ENCODE measurements at places on chromosomes 2 and 18.
A peak's percentile ranks its signal among the peaks of the same experiment; 100 is the strongest.

- DNase-seq: no peak
Observed at GRCh38 chr2:163565192-163565591, 170.6 kb downstream of the FIGN start.

DNA sequence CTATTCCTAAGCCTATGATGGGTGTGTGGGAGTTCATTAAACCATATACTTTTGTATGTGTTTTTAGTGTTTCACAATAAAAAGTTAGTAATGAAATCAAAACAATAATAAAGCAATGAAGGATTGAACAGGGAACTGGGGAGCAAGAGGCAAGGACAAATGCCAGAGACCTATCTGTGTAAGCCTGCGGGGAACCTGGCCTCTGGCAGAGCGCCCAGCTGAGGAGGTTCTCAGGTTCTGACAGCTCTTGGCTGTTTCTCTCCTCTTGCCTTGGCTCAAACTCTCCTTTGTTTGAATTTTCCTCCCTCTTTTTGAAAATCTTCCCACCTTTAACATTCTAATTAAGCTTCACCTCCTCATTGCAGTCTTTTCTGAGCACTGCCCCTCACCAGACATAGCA, 200.0 kb upstream of the NCKAP5 start:
- no peak for DNase-seq

- DNase-seq: no peak
Observed at GRCh38 chr2:51145761-51146160, 113.8 kb upstream of the NRXN1 start.

GRCh38 chr2:24375349-24376087, 15.2 kb upstream of the ITSN2 start:
- no peak for DNase-seq

- DNase-seq: no peak
Observed at GRCh38 chr2:206011018-206011614, 74.9 kb downstream of the INO80D start.

DNA sequence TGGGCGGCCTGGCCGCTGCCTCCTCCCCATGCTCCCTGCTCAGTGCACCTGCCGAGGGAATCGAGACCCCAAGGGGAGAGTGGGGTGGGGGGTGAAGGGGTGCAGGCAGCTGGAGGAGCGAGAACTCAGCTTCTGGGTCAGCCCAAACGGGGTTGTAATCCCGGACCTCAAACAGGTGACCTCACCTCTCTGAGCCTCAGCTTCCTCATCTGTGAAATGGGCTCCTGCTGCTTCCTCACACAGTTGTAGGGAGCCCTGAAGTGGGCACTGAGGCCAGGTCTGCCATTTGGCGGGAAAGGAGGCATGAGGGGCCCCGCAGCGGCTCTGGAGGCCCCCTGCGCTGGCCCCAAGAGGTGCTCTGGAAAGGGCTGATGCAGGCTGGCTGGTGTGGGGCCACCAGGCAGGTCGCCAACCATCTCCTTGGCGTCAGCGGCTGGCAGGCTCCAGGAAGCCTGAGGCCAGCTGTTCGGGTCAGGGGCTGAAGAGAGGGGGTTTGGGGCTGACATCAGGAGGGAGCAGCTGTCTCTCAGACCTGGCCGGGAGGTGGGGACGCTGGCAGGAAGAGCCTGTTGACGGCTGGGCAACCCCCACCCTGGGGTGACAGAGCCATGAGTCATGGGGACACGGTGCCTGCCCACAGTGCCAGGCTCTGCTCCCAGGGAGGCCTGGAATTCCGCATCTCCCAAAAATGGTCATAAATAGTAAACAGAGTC, 4.9 kb downstream of the KLHL30 start:
- DNase-seq: peak; percentile 28

GRCh38 chr18:7635948-7636347, 68.8 kb downstream of the PTPRM start:
- no peak for DNase-seq

DNA sequence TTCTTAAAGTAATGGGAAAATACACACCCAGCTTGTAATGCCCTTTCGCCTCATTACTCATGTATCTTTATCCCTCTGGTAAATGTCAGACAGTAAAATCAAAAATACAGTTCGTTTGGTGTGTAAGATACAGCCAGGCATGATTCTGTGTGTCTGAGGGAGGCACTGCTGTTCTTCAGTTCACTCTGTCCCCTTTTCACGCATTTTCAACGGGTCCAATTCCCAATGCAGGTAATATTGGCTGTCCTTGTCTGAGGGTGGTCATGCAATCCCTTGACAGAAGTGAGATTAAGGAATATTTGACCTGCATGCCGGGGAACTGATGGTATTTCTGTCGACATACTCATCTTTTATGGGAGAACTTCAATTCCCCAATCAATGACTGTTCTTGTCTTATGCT, 587.2 kb upstream of the NXPH2 start:
- no peak for DNase-seq

GRCh38 chr2:39390216-39390615, 46.9 kb downstream of the MAP4K3 start:
- DNase-seq: no peak

GRCh38 chr2:130346041-130346740, 3.5 kb downstream of the IMP4 start:
- no peak for DNase-seq

GRCh38 chr2:219987830-219988229, 360.4 kb downstream of the SLC4A3 start:
- DNase-seq: peak; percentile 75

GRCh38 chr18:48621240-48621639, 82.4 kb downstream of the CTIF start:
- peak; percentile 20 for DNase-seq

DNA sequence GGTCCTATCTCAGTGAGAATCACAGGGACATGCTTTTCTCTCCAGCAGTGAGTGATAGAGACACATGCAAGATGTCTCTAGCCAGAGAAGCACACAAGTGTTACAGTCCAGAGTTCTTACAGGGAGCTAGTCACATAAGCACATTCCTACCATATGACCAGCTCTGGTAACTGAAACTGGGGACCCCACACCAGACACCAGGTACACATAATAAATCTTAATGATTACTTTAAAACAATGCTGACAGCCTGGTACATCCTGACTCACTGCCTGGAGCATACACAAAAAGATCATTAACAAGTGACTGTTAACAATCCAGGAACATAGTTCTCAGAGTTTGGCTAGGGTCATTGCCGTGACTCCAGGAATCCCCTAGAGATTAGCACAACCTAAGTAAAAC, 53.6 kb downstream of the GALNT1 start:
- DNase-seq: no peak

- no peak for DNase-seq
Observed at GRCh38 chr2:38277245-38278116, 99.6 kb downstream of the ATL2 start.

All from AG09309 (cell line).